H9 (cell line): ENCODE measurements at places on chromosomes 1 and 21. TPM values are rescaled to one million over a fixed set of nuclear protein-coding genes. Genes with fewer than 3 reads are reported as not detected.
A peak's percentile ranks its signal among the peaks of the same experiment; 100 is the strongest.

FHAD1 gene
- total RNA-seq: 1.2 and 1.9 TPM in 2 replicates

RPRD2 gene
- 37.9 and 39.0 TPM in 2 replicates for total RNA-seq

PLPPR4 gene
- 0.31 and 0.39 TPM in 2 replicates for total RNA-seq

CHIA gene
- total RNA-seq: not detected in 2 replicates

CBR3 gene
- 1.9 and 2.4 TPM in 2 replicates for total RNA-seq

HAO2 gene
- 0.13 and 0.61 TPM in 2 replicates for total RNA-seq

GRCh38 chr1:232662910-232663309, 33.0 kb upstream of the SIPA1L2 start:
- no peaks in the 10 kb centered on the region for H3K27me3 ChIP-seq
- no peaks in the 10 kb centered on the region for H3K4me1 ChIP-seq
- no peaks in the 10 kb centered on the region for H3K36me3 ChIP-seq

DNA sequence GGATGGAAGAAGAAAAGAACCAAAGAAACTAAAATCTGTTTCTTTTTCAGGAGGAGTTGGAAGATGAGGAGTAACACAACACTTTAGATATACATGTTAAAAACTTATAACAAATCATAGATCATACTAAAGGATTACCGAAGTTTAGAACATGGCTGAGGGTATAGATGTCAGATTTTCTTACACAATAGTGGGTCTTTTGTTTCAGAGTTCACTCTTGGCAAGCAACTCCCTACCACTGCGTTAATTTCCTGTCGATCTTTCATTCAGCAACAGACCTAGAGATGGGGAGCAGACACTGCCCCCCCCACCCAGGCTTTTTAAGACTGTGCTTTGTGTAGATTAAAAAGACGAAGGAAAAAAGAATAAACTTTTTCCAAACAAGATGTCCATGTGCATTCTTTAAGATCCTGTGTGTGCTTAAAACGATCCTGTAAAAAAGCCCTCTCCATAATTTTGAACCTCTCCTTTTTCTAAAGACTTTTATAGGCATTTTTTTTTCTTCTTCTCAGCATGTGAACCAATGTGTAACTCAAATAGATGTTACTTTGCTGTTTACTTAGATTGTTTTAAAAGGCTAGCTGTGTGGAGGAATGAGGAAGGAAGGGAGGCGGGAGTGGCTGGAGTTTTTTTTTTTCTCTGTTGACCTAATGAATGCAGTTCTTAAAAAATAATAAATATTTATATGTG, 50.4 kb downstream of the NFIA start:
- no peak overlapping the region for H3K27ac ChIP-seq
- H3K27me3 ChIP-seq: no peaks in the 10 kb centered on the region
- DNase-seq: no peak
- no peaks in the 10 kb centered on the region for H3K4me1 ChIP-seq
- no peaks in the 10 kb centered on the region for H3K36me3 ChIP-seq

DNA sequence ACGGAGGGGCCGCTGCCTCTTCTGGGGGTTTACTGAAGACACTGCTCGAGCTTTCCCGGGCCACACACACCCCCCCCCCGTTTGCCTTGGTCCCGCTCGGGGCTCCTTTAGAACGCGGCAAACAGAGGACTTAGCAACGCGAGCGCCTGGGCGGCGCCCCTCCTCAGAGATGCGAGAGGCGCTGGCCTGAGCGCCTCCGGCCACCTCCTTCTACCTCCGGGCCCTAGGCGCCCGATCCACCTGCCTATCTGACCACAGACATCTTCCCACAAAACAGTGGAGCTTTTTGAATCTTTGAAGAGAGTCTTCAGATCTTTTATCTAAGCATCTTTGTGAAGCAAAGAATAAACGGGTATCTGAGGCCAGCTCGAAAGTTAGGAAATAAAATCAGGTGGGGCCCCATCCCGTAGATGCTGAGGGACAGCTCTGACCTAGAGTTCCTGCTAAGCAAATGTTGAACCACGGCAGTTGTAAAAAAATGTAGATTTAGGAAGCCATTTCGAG, 436 bp upstream of the TTLL7 start:
- peaks cover 13% of the 10 kb centered on the region; the same call in 1 of the 2 replicates for H3K27me3 ChIP-seq
- H3K4me1 ChIP-seq: no peaks in the 10 kb centered on the region
- H3K4me3 ChIP-seq: peak overlapping the region; percentile 92
- no peaks in the 10 kb centered on the region for H3K36me3 ChIP-seq

- no peak for DNase-seq
- no peak overlapping the region for H3K27ac ChIP-seq
- H3K4me1 ChIP-seq: peaks cover 2% of the 10 kb centered on the region; the same call in 1 of the 2 replicates
- H3K4me3 ChIP-seq: no peak overlapping the region
Observed at GRCh38 chr1:239558991-239559390, 172.6 kb downstream of the CHRM3 start.

GRCh38 chr21:37665230-37666024, 250.8 kb downstream of the KCNJ6 start:
- peaks cover 24% of the 10 kb centered on the region for H3K36me3 ChIP-seq
- no peak overlapping the region for H3K4me3 ChIP-seq
- H3K27ac ChIP-seq: no peak overlapping the region

DNA sequence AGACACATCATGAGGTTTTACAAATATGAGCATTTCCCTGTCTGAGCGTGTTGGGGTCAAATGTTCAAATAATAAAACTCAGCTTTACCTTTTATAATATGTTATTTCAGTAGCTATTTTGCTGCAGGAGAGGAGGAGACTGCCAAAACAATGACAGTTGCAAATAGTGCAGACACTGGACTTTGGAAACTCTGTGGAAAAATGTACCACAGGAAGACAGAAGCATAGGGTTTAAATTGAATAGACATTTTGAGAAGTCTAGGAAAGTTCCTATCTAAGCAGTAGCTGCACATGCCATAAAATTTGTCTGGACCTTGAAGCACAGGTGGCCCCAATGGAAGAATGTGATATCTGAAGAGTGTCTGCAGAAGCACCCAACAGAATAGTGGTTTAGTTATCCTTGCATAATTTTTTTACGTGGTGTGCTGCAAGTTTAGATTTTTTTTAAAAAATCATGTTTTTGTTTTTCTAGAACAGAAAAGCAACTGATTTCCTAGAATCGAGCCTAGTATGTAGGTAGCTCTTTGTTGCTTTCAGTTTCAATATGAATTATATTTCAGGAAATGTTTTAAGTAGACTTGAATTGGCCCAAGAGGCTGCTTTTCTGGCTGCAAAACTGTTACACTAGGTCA, 14.0 kb upstream of the GBP5 start:
- no peak for DNase-seq
- H3K4me3 ChIP-seq: no peak overlapping the region
- H3K36me3 ChIP-seq: peaks cover 2% of the 10 kb centered on the region; the same call in 1 of the 3 replicates
- H3K27me3 ChIP-seq: no peaks in the 10 kb centered on the region
- no peaks in the 10 kb centered on the region for H3K4me1 ChIP-seq

DNA sequence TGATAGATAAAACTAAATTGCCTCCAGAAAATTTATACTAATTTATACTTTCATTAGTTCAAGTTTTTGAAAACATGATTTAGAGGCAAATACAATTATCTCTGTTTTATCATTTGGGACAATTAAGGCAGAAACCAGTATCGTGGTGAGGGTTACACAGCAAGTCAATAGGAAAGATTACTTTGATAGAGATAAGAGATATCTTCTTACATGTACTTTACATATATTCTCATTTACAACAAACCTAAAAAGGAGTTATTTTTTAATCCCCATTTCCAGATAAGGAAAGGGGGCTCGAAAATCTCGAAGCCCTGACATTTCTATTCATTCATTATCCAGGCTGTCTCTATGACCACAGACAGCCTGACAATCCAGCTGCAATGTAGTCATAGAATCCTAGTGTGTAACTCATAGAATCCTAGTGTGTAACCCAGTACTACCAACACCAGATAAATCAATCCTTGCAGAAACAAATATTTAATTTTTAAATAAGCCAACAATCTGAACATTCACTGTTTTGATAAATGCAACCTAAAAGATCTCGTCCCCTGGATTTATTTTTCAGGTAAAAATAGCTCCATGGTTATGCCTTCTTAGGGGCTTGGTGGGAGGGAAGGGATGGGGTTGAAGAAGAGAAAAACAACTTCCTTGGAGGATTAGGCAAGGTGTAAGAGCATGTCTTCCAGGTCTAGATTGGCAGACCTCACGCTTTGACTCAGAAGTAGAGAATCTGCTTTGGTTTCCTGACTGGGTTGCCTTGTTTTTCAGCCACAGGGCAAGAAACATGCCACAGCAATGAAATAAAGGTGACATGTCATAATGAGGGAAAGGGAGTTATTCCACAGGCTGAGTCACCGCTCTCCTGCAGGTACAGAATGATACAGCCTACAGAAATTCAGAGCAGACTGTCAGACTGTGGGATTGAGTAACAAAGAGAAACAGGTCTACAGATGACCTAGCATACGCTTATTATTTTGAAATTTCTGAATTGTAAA, 45.6 kb downstream of the IRF2BP2 start:
- no peak for DNase-seq
- no peaks in the 10 kb centered on the region for H3K36me3 ChIP-seq
- H3K4me3 ChIP-seq: no peak overlapping the region
- H3K27me3 ChIP-seq: no peaks in the 10 kb centered on the region
- no peak overlapping the region for H3K27ac ChIP-seq

GRCh38 chr21:19440792-19441655, 1037.4 kb upstream of the TMPRSS15 start:
- H3K27ac ChIP-seq: no peak overlapping the region
- H3K4me3 ChIP-seq: no peak overlapping the region
- H3K4me1 ChIP-seq: no peaks in the 10 kb centered on the region
- no peak for DNase-seq
- no peaks in the 10 kb centered on the region for H3K36me3 ChIP-seq

DNA sequence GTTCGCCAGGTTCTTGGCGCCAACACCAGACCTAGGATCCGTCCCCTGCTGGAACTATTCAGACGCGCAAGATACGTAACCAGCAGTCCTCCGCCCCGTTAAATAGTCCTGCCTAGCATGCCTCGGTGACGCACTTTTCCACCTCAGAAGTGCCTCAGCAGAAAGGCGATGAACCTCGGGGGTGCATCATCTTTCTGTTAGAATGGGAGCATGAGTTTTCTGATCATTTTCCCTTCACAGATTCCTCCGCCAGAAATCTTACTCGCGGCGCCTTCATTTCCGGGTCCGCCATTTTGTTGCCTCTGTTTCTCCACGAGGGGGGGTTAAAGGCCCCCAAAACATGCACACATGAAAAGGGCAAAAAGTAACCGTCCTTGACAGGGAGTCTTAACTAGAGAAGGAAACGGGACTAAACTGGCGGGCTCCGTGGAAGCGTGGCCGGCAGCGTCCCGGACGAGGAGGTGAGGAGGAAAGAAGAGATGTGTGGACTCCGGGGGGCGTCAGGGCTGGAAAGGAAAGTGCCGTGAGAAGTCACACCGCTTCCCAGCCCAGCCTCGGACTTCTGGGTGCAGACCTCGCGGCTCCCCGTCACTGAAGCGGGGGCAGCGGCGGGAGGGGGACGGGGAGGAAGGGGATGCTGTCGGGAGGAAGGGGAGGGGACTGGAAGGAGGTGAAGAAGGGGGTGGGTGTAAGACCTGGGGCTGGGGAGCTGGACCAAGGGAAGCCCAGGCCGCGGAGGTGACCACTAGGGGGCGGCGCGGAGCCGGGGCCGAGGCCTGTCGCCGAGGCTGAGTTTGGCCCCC, at the start of gene GABPB2:
Gene GABPB2 (plus strand): TSS at position 288 of the 803 bp plus-strand sequence. CDS start 17,429 bp downstream, outside the sequence.
- peak within 1 kb of the TSS; percentile 92 for H3K27ac ChIP-seq
- H3K4me3 ChIP-seq: peak within 1 kb of the TSS; percentile 98
- peaks cover 10% of the 10 kb centered on the region; the same call in 1 of the 3 replicates for H3K36me3 ChIP-seq
- no peaks in the 10 kb centered on the region for H3K4me1 ChIP-seq

- no peak for DNase-seq
- no peak overlapping the region for H3K27ac ChIP-seq
- no peaks in the 10 kb centered on the region; the same call in 1 of the 2 replicates for H3K4me1 ChIP-seq
- no peak overlapping the region for H3K4me3 ChIP-seq
- no peaks in the 10 kb centered on the region for H3K36me3 ChIP-seq
Observed at GRCh38 chr1:11397151-11397901, 81.6 kb upstream of the DISP3 start.

DNA sequence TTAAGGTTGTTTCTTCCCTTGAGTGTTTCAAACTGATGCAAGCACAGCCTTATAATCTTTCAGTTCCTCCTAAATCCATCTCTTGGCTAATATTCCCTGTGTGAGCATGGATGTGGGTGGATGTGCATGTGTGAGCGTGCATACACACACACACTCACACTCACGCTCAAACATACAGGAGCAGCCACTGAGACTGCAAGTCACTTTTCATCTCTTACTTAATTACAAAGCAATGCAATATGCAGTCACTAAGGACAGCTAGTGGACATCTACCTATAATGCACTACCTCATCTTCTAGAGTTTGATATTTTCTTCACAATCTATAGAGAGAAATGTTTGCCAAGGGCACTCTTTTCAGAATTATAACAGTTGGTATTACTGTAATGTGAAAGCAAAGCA, 1.4 kb downstream of the ESRRG start:
- no peaks in the 10 kb centered on the region for H3K4me1 ChIP-seq
- H3K4me3 ChIP-seq: no peak overlapping the region
- no peak overlapping the region for H3K27ac ChIP-seq
- H3K36me3 ChIP-seq: no peaks in the 10 kb centered on the region

DNA sequence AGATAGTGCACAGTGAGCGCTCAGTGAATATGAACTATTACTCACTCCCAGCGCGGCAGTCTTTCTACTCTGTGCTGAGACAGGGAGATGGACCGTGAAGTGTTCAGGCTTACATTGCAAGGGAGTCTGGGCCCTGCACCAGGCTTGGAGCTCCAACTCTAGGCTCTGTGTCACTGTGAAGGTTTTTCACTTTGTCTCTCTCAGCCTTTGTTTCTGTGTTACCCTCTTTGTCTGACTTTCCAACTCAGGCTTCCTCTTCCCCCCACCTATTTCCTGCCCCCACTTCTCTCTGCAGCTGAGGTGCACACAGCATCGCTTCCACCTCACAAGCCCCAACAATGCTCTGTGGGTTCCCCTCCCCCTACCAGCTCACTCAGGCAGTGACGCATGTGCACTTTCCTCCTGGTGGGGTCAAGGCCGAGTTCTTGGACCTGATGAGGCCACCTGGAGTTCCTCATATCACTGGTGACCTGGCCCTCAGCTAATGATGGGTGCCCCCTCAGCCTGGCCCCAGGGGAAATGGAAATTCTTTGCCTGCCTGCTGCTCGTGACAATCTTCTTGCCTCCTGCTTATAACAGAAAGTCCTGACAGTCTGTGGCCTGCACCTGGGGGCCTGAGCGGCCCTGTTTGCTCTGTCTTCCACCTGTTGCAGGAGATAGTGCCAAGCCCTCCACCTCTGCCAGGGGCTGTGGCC, 1.1 kb upstream of the LCK start:
- H3K36me3 ChIP-seq: no peaks in the 10 kb centered on the region
- no peaks in the 10 kb centered on the region; the same call in 1 of the 2 replicates for H3K27me3 ChIP-seq
- H3K27ac ChIP-seq: no peak overlapping the region
- DNase-seq: no peak
- no peak overlapping the region for H3K4me3 ChIP-seq

- H3K36me3 ChIP-seq: no peaks in the 10 kb centered on the region; the same call in 2 of the 3 replicates
- H3K27ac ChIP-seq: no peak overlapping the region
- no peak for DNase-seq
- H3K4me1 ChIP-seq: no peaks in the 10 kb centered on the region
- H3K4me3 ChIP-seq: no peak overlapping the region
- H3K27me3 ChIP-seq: no peaks in the 10 kb centered on the region
Observed at GRCh38 chr1:4464478-4464877, 189.9 kb upstream of the AJAP1 start.
